ENCODE measurements at places on chromosomes 6 and 20. TPM values are rescaled to one million over a fixed set of nuclear protein-coding genes. Genes with fewer than 3 reads are reported as not detected.

GRCh38 chr6:142356884-142357225 lies 55.0 kb downstream of the ADGRG6 start:
- no peak for DNase-seq

DNA sequence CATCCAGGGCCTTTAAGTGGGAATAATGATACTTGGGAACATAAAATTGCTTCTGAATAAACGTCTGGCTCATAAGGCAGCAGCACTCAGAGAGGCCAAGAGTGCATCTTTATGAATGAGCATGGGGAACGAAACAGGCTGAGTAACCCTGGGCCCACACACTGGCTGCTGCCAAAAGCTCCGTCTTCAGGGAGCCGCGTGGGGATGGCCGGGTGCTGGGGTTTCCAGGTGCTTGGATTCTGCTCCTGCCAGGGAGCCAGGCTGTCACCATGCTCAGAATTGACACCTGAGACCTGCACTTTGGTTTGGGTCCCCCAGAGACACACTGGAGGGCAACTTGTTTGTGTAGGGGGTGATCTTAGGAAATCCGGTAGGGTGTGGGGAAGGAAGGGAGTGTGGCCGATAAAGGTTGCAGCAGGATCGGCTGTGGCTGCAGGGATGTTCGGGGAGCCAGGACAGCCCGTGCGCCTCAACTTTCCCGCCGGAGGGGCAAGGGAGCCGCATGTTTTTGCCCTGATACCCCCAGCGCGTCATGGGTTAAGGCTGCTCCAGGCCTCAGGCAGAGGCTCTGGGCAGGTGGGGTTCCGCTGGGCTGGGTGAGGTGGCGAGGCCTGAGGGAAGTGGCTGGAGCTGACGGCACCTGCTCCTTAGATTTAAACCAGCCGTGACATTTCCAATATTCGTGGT lies 101.8 kb downstream of the YTHDF1 start:
- DNase-seq = no peak

ZC2HC1B gene
- not detected for total RNA-seq

PAK1IP1 gene
- total RNA-seq = 21.8 TPM

SLC35D3 gene
- total RNA-seq = not detected

Measured in OCI-LY7 (cell line).